ENCODE measurements at places on chromosomes 1 and 21. TPM values are rescaled to one million over a fixed set of nuclear protein-coding genes. Genes with fewer than 3 reads are reported as not detected.
A peak's percentile ranks its signal among the peaks of the same experiment; 100 is the strongest.

GRCh38 chr1:61742620-61743430 is 545 bp downstream of the PATJ start:
- DNase-seq: peak; percentile 58

GRCh38 chr1:66346873-66347272 is 187.1 kb upstream of the SGIP1 start:
- DNase-seq: no peak

- DNase-seq: no peak
Measured at GRCh38 chr1:56028244-56028643, 551.1 kb downstream of the PLPP3 start.

DNA sequence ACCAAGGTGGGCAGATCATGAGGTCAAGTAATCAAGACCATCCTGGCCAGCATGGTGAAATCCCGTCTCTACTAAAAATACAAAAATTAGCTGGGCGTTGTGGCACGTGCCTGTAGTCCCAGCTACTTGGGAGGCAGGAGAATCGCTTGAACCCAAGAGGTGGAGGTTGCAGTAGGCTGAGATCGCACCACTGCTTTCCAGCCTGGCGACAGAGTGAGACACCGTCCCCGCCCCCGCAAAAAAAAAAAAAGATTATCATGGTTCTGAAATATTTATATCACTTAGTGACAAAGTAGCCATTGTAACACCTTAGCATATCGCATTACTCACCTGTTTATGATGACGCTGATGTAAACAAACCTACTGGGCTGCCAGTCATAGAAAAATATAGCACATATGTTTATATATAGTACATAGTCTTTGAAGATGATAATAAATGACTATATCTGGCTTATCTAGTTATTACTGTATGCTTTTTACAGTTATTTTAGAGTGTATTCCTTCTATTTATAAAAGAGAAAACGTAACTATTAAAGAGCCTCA is 160.2 kb downstream of the NCAM2 start:
- no peak for DNase-seq

DNA sequence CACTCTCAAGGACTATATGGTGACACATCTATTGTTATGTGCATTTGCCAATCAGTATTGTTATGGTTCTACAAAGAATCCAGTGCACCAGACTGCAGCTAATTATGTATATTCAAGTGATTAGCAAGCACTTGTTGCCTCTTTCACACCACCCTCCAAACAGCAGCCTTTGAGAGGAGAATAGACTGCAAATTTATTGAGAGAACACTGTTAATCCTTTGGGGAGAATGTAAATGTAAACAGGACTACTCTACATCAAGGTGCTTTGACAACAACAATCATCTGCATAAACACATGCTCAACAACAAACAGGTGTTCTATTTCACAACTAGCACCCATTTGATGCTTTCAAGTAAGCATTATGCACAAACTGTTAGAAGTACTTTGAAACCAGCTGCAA is 117.4 kb downstream of the AKT3 start:
- no peak for DNase-seq

DNA sequence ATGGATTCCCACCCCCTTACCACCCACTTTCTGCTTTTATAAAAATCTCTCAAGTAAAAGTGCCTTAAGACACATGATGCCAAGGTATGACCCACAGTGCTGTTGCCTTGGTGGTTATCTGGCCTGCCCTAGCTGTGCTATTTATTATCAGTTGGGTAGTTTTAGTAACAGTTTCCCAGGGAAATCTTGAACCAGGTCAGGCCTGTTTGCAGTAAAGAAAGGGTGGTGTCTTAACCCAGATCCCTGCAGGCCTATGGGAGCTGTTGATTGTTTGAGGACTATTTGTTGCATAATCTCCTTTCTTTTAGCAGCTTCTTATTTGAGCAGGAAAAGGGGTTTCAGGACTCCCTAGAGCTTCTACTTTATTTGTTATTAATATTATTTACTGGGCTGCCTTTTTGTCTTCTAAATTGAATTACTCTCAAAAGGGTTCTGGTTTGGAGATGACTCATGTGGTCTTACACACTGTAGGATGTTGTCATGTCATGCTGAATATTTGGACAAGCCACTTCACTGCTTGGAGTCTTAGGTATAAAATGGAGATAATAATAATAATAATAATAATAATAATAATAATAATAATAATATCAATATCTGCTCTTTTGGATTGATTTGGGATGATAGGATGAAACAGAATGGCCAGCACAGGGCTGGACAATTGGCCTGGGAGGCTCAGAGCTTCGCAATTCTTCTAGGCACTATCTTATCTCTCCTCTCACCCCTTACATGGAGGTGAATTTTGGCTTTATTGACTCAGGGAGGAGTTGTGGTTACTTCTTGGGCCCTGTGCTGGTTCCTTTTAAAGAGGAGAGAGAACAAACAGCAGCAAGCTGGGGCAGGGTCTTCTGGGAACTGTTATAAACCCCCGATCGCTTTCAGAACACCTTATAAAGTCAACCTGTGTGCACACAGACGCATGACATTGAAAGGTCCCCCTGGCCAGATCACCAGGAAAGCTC is 252.1 kb downstream of the PRDM2 start:
- no peak for DNase-seq

DNA sequence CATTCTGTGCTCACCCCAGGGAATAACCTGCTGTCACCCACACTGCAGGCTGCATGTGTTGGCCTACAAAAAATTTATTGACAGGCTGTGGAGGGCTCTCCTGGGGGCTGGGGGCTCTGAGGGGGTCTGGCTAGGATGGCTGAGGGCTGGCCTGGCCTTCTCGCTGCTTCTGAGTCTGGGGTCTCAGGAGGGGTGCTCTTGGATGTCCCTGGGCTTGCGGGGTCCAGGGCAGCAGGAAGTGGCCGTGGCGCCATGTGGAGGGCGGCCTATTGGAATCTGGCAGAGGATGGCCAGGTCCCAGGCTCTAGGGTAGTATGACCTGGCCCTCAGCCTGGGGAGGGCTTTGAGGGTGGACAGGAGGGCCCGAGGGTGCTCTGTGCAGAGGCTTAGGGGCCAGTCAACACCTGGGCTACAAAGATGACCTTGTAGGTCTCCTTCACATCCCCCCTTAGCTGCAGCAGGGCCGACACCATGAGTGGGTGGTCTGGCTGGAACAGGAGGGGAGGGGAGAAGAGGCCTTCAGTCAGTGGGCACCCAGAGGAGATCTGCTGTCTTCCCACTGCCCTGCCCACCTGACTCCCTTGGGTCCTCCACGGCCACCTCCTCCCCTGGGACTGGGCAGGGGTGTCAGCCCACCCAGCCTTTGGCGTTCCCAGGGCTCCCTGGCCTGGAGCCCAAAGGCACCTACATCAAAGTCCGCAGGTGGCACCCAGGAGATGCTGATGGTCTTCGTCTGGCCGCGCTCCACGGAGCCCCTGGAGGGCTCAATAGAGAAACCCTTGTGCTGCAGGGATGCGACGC is 3.0 kb upstream of the TMEM52 start:
- no peak for DNase-seq

- peak; percentile 24 for DNase-seq
Measured at GRCh38 chr1:29383746-29384371, 147.5 kb downstream of the PTPRU start.

DNA sequence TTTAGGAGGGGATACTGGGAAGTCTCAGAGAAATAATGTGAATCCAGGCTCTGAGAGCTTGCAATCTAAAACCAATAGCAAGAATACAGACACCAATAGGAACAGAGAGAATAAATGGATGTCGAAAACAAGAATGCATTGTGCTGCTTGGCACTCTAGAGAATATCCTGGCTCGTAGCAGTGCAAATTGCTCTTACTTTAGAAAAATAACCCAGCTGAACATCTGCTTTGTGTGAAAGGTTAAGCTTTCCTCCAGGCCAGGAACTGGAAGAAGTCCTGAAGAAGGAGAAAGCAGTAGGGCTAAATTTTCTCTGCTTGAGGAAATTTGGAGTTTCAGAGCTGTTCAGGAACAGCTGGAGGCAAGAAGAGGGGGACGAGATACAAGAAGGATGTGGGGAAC is 382.3 kb downstream of the HHIPL2 start:
- no peak for DNase-seq

GRCh38 chr1:204142032-204142974 is 9.5 kb downstream of the ETNK2 start:
- DNase-seq: peak; percentile 82

- no peak for DNase-seq
Measured at GRCh38 chr1:67766141-67766978, 66.9 kb downstream of the GNG12 start.

DNA sequence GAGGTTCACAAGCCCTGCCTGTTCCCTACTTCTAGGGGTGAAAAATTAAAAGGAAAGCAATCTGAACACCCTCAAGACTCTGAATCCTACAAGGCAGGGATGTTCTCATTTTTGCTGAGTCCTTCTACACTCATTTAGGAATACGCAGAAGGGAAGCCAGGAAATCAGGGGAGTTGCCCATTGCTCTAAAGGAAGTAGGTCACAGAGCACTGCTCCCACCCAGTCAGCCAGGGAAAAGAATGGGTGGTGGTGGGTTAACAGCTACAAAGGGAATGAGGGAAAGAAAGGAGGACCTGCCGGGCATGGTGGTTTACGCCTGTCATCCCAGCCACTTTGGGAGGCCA is 2.4 kb upstream of the CTTNBP2NL start:
- DNase-seq: no peak

DNA sequence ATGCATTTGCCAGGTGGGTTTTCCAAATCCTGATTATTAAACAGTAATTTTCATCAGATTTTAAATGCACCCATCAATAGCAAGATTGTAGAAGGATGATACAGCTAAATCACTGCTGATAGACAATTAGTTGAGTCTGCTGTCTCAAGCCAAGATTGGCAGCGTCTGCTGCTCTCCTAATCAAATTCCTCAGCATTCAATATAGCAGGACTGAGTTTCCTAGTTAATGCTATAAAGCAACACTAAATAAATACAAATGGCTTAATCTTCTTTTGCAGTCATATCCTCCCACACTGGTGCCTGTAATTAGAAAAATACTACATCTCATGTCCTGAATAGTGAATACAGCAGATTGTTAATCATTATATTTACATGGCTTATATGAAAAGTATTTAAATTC is 1028.8 kb downstream of the ADGRL2 start:
- DNase-seq: no peak

GRCh38 chr1:178844436-178844835 is 26.4 kb downstream of the ANGPTL1 start:
- DNase-seq: no peak

- no peak for DNase-seq
Measured at GRCh38 chr1:204837440-204838084, 33.1 kb upstream of the NFASC start.

GRCh38 chr1:109787211-109787844 is 23.6 kb upstream of the EPS8L3 start:
- DNase-seq: no peak

GRCh38 chr1:1001057-1001783 is 1.3 kb upstream of the HES4 start:
- peak; percentile 46 for DNase-seq

DNA sequence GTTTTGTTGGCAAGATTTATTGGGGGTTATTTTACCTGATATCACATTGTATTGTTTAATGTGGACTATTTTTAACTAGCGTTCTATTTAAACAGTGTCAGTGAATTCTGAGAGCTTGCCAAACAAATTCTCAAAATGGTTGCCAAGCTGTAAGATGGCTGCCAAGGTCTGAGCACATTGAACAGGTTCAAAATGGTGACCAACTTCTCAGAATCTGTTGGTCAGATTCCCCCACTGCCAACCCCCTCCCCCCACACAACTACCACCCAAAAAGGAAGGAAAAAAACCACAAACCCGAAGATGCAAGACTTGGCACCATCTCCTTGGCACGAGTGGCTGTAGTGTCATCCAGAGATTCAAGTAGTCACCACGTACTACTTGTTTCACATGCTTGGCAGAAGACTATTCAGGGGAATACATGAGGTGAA is 159.1 kb downstream of the NFIA start:
- no peak for DNase-seq

DNA sequence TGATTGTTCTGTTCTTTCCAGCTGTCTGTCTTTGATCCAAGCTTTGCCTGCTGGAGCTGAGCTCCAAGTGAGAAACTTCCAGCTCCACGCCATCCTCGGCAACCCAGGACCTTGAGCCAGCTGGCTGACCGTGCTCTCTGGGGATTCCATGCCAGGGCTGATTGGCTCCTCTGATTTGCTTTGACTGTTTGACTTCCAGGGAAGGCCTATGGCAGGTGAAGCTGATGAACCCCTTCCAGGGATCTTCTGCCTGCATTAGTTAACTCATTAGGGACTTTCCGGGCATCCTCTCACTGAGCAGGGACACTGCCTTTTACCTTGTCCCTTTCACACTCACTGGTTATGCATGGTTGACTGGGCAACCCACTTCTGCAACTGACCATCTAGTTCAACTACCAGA is 406.1 kb downstream of the RPS6KC1 start:
- no peak for DNase-seq

DNA sequence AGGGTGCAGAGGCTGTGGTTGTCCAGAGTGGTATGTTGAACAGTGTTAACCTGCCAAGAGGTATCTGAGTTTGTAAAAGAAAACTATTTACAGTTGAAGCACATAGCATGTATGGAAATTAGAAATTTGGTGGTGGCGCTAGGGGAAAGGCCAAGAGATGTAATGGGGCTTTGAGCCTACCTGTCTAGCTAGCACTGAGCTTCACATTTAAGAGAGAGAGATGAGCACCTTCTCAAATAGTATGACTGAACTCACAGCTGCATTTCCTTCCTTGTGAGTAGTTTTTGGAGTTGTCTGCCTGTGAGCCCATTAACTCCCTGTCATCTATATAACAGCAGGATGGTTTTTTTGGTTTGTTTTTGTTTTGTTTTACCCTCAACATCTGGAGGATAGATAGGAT is 4.0 kb downstream of the CLIC4 start:
- no peak for DNase-seq

DNA sequence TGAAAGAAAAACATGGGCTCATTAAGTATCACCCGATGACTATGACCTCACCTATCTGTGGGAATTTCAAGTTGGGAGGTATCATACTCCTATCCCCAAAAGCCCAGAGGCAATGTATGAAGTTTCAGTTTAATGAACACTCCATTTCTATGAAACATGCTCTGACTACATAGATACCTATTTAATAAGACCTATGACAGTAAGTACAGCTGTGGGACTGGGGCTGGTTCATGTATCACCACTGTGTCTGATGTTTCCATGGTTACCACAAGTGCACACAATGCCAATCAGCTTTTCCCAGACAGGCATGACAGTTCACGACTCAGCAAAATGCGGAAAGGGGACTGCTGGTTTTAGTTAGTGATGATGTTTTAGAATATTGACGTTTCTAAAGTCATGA is 167.7 kb downstream of the SIPA1L2 start:
- no peak for DNase-seq

GRCh38 chr1:38120552-38121230 is 74.1 kb upstream of the POU3F1 start:
- DNase-seq: no peak

- DNase-seq: no peak
Measured at GRCh38 chr1:162335126-162335525, 41.5 kb downstream of the SPATA46 start.

Gene STYXL2
- total RNA-seq: not detected

Gene NSL1
- total RNA-seq: 17.8 TPM

Gene SH2D1B
- total RNA-seq: 0.10 TPM

Gene AHCTF1
- total RNA-seq: 10.5 TPM

Gene TMEM200B
- total RNA-seq: 2.0 TPM

Gene NBPF1
- total RNA-seq: 23.0 TPM

Gene DEGS1
- total RNA-seq: 17.2 TPM

Gene NEK2
- total RNA-seq: 0.13 TPM

Gene FBXO42
- total RNA-seq: 9.0 TPM

Gene MTMR11
- total RNA-seq: 1.7 TPM

Gene GPR153
- 40.0 TPM for total RNA-seq

Gene IGSF21
- 0.81 TPM for total RNA-seq

Gene HSD11B1
- 479 TPM for total RNA-seq

Gene BSND
- not detected for total RNA-seq

Gene RIMKLA
- 0.25 TPM for total RNA-seq

Gene ANGPTL1
- total RNA-seq: 2.6 TPM

Measured in left lobe of liver (tissue), 2 donors.